HEK293T (cell line): ENCODE measurements at places on chromosomes 12 and 14.

DNA sequence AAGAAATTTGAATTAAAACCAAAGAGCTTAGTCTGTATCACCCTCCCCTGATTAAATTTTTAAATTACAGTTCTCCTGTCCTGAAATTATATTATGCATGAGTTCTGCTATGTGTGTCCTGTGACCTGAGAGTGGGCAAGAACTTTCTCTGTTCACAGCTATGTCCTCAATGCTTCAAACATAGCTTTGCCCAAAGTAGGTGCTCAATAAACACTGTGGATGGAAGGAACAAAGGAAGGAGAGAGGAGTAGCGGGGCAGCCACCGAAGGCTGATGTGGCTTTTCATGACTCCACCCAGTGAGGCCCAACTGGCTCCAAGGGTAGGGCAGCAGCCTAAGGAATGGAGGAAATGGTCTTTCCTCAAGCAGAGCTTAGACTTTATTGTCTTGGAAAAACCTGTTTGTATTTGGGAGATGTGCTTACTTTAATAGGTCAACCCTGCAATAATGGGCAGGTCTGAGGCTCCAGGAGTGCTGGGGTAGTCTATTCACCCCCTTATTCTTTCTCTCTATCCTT is 7.6 kb upstream of the MARK3 start:
- no peak for DNase-seq

GRCh38 chr12:12723681-12724420 is 6.7 kb downstream of the CDKN1B start:
- DNase-seq, result no peak

GRCh38 chr12:61860451-61860850 is 399.8 kb upstream of the USP15 start:
- no peak for DNase-seq

DNA sequence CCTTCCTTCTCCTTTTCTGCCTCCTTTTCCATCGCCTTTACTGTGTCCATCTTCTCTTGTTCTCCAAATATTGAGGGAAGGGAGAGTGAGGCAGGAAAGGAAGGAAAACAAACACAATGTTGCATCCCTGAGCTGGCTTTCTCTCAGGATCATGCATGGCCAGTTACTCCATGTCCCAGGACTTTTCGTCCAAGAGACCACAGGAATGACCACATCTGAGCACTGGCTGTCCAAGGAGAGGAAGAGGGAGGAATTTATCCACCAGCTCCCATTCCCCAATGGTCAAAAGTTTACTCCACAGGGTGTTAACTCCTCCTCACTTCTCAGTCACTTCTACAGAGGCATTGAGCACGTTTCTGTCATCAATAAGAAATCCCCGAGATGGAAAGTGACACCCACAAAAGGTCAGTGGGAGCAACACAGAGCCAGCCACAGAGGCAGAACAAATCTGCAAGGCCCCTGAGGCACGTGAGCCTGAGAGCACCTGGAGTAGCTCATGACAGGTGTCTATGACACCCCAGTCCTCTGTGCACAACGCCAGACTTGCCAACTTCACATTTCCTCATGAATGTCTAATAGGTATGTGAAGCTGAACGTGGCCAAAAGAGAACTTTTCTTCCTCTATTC is 177.3 kb upstream of the NUDT4 start:
- no peak for DNase-seq

- no peak for DNase-seq
Measured at GRCh38 chr14:77222546-77223225, 41.1 kb downstream of the TMEM63C start.

GRCh38 chr12:119699199-119699760 is 31.3 kb downstream of the PRKAB1 start:
- no peak for DNase-seq

DNA sequence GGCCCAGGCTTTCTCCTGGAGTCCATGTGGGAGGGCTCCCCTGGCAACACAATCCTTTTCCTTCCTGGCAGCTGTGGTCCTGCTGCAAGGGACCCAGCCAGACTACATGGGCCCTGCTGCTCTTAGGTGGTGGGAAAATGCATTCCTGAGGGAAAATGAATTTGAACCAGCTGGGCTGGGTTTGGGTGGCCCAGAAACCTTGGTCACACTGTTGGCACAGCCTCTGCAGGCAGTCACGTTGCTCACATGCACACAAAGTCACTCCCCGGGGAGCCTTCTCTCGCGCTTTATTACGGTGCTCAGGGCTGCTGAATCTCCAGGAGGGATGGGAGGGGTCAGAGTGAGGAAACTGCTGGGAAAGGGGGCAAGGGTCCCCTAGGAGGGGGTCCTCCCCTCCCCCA is 17.2 kb downstream of the PLEKHG3 start:
- DNase-seq, result no peak

DNA sequence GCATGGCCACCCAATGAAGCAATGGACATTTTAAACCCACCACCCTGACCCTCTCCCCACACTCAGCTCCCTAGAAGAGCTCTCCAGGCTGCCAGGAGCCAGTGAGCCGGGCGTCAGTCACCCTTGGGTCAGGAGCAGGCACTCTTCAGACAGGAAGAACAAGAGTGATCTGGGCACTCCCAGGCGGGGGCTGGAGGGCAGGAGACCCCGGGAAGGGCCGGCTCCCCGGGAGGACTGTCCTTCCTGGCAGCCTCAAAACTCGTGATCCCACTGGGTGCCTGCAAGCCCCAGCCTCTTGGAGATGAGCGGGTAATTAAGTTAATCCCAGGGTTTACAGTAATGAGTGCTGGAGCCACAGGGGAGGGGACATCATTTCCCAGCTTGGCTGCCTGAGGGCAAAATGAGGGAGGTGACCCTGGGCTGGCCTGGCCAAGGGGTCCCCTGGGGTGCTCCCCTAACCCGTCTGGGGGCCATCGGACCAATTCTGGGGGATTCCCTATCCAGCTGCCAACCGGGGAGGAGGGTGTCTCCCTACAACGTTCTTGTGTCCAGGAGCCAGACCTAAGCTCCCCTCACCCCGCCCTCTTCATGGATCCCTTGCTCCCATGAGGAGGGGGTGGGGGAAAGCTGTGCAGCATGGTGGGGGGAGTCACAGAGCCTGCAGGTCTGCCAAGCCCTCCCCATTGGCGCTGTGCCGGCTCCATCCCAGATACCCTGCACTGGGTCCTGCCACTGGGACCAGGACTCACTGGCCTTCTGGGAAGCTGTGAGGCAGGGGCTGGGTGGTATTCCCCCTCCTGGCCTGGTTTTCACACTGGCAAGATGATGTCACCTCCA is 59.2 kb downstream of the CCNK start:
- no peak for DNase-seq

DNA sequence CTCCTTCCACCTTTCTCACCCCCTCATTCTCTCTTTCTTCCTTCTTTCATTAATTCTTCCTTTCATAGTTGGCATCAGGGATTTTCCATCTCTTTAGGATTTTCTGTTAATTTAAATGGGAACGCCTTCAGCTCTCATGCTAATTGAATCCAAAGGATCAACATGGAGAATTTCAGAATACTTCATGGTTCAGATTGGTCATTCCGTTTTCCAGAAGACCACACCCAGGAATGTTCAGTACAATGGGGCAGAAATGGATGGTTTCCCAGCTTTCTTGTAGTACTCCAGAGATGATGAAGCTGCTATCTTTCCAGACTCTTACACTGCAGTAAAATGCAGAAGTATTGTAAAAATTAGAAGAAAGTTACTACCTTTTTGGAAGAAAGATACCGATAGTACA is 440.0 kb downstream of the DAD1 start:
- no peak for DNase-seq

DNA sequence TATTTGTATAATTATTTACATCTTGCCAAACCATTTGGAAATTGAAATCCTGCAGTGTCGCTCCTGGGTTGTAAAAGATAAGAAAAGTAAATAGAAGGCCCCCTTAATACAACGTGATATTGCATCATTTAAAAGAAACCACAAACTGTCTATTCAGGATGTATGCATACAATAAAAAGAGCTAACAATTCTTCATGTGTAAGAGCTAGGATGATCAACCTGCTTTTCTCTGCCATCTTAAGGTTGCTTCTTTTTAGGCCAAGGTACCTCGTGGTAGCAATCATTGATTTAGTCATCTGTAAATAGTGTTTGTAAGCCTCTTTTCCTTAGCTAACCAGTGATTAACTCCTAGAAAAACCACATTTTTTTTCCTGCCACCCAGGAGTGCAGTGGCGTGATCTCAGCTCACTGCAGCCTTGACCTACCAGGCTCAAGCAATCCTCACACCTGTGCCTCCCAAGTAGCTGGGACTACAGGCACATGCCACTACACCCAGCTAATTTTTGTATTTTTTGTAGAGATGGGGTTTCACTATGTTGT is 3.3 kb upstream of the USP44 start:
- DNase-seq, result no peak

DNA sequence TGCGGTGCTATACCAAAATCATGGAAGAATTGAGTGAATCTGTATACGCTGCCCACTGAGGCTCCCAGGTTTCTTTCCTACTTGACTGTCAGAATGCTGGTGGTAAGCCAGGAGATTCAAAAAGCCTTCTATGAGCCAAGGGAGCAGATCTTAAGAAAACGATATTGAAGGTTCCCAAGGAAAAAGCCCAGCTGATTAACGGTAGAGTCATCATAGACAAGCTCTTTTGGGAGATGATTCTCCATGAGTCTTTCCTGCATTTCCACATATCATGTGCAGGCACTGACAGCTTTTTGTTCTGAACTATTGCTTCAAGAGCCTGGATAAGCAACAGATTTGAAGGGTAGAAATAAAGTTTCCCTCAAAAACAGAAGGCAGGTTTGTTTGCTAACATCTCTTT is 17.5 kb downstream of the SLC35F4 start:
- DNase-seq, result no peak

- no peak for DNase-seq
Measured at GRCh38 chr12:12715459-12716150, 1.6 kb upstream of the CDKN1B start.

- DNase-seq, result no peak
Measured at GRCh38 chr12:72876092-72876491, 603.9 kb downstream of the TRHDE start.

DNA sequence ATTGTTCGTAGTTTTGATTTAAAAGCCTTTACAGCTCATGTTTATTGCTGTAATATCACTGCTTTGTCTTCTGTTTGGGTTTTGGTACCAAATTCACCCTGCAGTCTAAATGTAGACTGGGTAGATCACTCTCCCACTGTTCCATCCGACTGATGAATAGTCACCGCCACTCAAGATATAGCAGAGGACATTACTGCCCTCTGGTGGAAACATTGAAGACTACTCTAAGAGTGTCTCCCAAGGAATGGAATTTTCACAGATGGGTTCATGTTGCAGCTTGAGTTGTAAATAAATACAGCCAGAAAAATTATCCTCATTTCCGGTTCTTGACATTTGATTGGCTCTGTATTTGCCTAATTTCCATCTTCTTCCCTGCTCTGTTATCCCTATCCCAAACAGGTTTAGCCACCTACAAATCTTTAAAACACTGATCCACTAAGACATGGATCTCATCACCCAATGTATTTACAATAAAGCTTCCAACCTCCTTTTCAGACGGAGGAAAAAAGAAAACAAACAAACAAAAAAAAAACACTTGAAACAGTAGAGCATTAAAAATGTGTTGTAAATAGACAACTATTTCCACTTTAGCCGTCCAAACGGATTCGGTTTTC is 198.3 kb upstream of the CPNE8 start:
- DNase-seq, result peak; percentile 72

- DNase-seq, result no peak
Measured at GRCh38 chr12:131783915-131784541, 44.2 kb upstream of the MMP17 start.

DNA sequence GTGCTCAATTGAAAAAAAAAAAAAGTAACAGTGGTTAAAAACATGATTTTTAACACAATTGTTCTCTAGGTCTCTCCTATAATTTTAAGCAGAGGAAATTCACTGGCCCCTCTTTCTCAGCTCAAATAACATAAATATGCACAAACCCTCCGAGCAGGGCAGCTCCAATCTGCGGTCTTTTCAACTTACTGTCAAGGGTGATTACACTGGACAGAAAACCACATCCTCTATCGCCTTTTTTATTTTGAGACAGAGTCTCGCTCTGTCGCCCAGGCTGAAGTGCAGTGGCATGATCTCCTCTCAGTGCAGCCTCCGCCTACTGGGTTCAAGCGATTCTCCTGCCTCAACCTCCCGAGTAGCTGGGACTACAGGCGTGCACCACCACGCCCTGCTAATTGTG is 16.5 kb upstream of the GABARAPL1 start:
- DNase-seq, result no peak

- no peak for DNase-seq
Measured at GRCh38 chr12:122947352-122947792, 18.9 kb downstream of the ABCB9 start.

DNA sequence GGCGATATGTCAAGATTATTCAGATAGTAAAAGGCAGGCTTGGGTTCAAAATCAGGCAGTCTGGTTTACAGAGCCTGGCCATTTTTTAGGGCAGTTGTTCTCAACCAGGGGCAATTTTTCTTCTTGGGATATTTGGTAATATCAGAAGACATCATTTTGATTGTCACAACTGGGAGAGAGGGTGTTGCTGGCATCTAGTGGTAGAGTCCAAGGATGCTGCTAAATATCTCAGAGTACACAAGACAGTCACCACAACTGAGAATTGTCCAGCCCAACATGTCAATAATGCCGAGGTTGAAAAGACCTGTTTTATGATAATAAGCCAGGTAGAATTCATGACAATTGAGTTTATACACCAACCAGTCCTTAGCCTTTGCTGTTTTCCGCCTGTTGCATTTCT is 733.9 kb downstream of the NRXN3 start:
- DNase-seq, result no peak

DNA sequence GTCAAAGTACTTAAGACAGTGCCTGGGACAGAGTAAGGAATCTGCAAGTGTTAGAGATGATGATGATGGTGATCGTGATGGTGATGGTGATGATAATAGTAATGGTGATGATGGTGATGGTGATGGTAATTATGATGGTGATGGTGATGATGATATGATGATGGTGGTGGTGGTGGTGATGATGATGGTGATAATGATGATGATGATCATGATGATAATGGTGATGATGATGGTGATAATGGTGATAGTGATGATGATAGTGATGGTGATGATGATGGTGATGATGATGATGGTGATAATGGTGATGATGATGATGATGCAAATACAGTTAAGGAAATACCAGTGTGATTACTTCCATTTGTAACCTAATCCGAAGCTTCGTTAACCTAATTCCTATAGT is 5.2 kb upstream of the TMEM132C start:
- no peak for DNase-seq

- DNase-seq, result peak; percentile 2
Measured at GRCh38 chr12:52125476-52125900, 46.0 kb downstream of the SMIM41 start.

- no peak for DNase-seq
Measured at GRCh38 chr12:26721800-26722199, 111.2 kb downstream of the ITPR2 start.

GRCh38 chr14:36663404-36664321 is 2.0 kb downstream of the PAX9 start:
- no peak for DNase-seq

DNA sequence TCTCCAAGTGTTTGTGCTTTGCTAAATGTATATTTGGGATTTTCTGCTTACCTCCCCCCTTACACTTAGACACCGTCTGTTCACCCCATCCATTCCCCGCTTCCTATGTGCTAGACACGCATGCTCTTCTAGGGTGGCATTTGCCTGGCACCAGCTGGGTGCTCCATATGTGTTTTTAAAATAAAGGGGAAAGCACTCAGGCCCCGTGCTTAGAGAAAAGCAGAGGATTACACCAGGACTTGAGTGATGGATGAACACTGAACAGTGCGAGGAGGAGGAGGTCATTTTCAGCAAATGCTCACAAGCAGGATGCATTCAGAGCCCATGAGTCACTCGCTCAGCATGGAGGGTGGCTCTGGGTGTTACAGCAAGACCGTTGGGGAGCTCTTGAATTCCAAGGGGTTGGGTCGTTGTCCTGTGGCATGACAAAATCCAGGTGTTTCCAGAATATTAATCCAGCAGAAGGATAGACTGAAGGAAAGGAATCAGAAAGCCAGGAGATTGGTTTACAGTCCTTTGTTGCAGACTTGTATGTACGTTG is 2.9 kb upstream of the BDKRB1 start:
- no peak for DNase-seq
